ENCODE measurements at places on chromosomes 12 and 14.

- no peak for DNase-seq
Observed at GRCh38 chr12:122862872-122863701, 27.8 kb downstream of the HIP1R start.

GRCh38 chr14:63726499-63726898 is 1.4 kb downstream of the SGPP1 start:
- no peak for DNase-seq

DNA sequence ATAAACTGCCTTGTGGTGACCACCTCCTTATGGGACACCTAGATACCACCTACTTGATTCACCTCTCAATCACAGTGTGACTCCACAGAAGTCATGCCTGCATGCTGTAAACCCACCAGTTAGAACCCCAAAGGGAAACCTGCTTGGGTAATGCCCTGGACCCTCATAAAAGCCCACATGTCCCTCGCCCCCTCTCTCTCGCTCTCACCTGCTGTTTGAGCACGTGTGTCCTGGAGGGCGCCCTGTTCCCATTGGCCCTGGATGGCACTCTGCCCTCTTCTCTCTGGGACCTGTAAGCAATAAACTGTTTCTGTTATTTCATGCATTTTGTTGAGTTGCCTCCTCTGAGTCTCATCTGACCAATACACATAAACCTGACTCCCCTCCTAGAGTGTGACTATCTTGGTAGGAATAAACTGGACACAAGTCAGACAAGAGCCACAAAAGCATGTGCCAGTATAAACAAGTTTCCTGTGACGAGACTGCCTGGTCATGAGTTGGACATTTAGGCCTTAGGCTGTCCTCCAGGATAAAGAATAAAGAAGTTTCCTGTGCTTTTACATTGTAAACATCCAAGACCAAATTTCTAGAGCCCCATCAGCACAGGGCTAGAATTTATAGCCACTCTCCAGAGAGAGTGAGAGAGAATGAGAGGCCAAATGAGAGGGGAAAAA is 8.6 kb downstream of the IFI27L2 start:
- no peak for DNase-seq

GRCh38 chr14:51880835-51881580 is 20.6 kb downstream of the GNG2 start:
- no peak for DNase-seq

GRCh38 chr12:46892887-46893286 is 67.1 kb upstream of the SLC38A4 start:
- no peak for DNase-seq

DNA sequence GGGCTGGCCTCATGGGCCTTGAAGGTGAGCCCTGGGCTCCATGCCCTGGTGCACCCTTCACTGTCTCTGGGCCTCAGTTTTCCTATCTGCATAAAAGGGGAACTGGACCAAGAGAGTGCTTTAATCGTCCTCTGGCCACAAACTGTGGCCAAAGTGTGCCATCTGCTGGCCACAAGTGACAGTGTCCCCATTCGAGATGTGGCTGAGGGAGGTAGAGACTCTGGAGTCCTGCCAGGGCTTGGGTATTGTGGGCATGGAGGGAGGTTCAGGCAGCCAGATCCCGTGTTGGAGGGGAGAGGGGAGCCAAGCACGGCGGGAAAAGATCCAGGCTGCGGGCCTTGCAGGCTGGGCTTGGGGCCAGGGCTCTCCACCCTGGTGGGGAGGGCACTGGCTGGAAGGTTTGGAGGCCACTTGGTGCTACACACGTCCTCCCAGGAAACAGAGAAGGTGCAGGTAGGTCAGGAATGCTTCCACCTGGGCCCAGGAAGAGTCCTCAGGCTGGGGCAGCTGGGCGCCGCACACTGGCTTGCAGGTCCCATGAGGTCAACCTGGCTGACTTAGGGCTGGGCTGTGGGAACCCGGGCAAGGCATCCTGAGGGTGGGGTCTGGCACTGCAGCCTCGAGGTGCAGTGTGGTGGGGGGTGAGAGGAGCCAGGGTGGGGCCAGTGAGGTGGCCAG is 7.3 kb upstream of the KIF26A start:
- no peak for DNase-seq

DNA sequence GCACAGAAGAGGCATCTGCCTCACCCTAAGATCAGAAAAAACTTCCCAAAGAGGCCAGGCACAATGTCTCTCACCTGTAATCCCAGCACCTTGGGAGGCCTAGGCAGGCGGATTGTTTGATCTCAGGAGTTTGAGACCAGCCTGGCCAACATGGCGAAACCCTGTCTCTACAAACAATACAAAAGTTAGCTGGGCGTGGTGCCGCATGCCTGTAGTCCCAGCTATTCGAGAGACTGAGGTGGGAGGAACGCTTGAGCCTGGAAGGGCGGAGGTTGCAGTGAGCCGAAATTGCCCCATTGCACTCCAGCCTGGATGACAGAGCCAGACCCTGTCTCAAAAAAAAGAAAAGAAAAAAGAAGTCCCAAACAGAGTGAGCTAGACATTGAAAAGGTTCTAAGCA is 4.5 kb downstream of the ZBTB1 start:
- no peak for DNase-seq

DNA sequence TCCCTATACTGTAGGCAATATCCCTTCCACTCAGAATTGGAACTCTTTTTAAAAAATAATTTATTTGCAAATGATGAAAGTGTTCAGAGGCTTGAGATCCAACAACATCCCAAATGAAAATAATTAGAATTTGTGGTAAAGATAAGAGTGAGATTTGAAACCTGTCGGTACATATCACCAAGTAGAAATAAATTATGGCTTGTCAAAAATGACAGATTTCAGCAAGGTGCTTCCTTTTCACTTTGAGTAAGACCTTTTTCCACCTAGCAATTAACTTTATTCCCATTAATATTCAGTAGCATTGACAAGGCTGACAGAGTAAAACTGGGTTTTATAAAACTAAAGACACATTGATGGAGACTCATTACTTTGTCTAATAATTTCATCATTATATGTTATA is 107.7 kb upstream of the PRKD1 start:
- no peak for DNase-seq

DNA sequence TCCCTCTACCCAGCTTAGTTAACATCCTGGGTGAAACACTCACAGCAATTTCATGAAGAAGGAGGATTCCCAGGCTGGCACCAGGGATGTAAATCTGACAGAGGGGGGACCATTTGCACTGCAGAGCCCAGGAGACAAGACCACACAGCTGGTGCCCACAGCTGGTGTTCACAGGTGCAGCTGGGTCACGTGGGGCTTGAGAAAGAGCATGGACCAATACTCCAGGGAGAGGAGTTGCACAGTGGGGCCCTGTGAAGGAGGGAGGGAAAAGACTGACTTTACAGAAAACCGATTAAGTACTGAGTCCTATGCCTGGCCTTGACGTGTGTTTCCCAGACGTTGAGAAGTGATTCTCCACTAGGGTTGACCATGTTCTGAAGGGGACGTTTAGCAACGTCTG is 1316.7 kb upstream of the TMEM132C start:
- no peak for DNase-seq

- DNase-seq = no peak
Observed at GRCh38 chr12:49208676-49209075, 19.8 kb upstream of the TUBA1A start.

DNA sequence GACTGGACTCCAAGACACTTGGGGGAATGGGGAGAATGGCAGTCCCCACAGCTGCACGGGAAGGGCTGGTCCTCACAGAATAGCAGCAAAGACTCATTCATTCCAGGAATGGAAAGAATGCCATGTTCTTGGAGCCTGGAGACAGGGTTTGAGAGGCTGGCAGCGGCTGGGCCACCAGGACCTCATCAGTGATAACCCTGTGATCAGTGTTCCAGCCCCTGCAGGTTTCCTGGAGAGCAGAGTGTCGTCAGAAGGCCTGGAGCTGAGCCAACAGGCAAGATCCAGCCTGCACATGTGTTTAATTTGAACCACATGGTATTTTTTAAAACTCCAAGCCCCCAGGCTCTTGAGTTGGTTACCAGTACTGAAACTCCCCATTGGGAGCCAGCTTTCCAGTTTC is 11.3 kb downstream of the BDKRB1 start:
- DNase-seq = no peak

- DNase-seq = no peak
Observed at GRCh38 chr12:95601091-95601961, 50.0 kb upstream of the USP44 start.

DNA sequence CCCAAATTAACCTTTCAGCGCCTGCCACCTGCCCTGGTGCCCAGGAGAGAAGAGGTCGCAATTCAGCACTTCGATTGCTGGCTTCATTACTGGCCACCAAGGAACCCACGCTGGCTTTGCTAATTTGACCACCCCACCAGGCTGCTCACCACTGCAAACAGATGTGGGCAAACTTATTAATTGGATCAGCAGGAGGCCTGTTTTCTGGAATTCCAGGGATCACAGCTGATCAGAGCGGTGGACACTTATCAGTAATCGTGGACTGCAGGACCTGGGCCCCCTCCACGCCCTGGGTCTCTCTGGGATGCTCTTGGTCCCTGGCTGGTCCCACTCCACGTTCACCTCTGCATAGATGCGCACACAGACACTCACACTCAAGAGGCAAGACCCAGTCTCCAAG is 27.8 kb downstream of the BEGAIN start:
- DNase-seq = no peak

GRCh38 chr12:118571730-118572129 is 195.4 kb downstream of the SUDS3 start:
- DNase-seq = no peak

- no peak for DNase-seq
Observed at GRCh38 chr12:510071-510825, 50.5 kb downstream of the B4GALNT3 start.

DNA sequence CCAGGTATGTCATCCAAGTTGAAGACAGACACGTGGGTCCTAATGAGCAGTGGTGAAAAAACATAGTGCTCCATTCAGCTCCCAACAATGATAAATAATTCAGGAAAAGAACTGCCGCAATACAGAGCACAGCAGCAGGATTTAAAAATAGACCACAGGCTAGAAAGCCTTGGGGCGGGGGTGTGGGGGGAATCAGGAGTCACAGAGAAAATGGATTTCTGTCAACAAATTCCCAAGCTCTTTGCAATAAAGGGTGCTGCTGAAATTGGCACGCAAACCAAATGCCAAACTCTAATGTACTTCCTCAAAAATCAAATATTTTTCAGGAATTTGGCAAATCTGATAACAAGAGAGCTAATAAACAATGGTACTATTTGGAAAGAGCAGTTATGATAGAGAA is 58.6 kb downstream of the R3HDM2 start:
- no peak for DNase-seq

GRCh38 chr14:104450811-104451401 is 128.7 kb upstream of the C14orf180 start:
- DNase-seq = no peak

DNA sequence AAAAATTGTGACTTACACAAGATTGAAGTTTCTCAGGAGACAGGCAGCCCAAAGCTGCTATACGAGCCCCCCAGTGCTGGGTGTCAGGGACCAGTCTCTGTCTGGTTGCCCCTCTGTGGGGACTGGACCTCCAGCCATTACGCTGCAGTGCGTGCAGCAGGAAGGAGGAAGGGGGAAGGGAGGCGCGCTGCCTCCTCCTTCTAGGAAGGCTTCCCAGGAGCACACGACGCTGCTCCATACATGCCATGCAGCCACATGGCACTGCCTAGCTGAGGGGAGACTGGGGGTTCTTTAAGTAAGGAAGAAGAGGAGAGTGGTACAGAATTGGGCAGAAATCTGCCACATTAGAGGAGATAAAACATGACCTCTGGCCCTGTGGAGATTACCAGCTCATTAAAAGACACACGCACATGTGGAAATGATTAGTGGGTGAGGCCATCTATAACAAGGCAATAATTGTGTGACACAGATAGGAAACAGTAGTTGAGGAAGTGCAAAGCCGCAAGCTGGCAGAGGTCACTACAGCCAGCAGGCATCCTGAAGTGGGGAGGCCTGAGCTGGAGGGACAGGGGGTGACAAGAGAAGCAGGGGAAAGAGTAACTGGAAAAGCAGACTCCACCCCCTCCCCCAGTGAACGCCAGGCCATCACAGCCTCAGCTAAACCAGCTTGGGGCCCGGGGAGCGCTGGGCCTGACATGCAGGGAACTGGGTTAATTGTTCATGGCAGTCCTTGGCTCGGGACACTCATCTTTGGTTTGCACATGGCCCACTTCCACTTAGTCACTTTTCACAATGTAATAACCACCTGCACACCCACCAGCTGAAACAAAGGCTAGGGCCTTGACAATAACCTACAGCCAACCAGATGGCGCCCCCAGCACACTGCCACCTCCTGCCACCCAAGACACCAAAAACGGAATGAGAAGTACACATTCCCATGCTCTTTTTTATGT is 39.6 kb downstream of the CCDC88C start:
- peak; percentile 48 for DNase-seq

GRCh38 chr14:89279649-89280232 is 137.3 kb downstream of the FOXN3 start:
- DNase-seq = no peak

DNA sequence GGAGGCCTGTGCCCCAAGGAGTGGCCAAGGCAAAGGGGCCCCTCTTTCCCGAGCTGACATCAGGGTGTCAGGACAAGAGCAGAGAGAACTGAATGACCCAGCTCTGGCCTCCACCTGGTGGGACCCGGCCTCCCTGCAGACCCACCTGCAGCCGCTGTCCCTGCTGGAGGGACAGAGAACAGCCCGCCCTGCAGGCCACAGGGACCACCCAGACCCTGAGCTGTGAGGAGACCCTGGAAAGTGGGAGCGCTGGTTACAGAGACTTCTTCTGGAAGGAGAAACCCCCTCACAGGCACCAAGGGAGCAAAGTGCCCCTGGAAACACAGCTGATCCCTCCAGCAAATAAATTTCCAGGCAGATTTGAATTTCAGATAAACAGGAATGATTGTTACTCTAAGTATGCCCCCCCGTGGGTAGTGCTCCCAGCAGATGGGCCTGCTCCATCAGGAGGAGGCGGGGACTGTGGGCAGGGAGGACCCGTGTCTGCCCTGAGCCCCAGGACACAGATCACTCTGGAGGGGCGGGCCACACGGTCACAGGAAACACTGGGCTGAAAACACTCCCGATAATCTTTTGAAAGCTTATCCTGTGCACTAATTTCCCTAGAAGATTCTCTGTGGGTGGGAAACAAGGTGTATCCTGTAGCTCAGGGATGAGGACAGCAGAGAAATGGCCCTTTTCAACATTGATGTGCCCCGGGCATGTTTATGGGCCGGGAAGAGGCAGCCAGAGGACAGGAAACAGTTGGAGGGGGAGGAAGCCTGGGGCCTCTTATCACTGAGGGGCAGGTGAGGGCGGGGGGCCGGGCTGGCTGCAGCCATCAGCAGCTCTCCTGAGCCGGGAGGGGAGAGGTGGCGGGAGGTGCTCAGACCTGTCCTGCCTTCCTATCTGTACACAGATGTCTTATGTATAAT is 276.0 kb downstream of the ADGRD1 start:
- no peak for DNase-seq

DNA sequence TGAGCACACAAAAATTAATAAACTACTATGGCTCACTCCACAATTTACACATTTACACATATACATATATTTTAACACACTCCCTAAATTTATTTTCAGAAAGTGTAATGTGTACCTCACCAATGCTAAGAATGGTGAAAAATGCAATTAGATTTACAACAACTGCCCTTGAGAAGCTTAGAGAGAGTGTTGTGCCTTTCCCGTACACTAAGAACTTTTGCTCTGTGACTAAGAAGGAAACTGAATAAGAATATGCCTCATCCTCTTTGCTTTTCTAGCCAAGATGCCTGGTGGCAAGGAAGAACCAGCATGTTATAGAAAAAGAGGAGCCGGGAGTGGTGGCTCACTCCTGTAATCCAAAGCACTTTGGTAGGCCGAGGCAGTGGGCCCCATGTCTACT is 62.3 kb downstream of the SINHCAF start:
- no peak for DNase-seq
